Fibroblast of skin of right biceps (primary cell): ENCODE measurements at places on chromosomes 6 and 20.

GRCh38 chr6:11754625-11755271, 23.9 kb downstream of the ADTRP start:
- DNase-seq: peak; percentile 69

- DNase-seq: no peak
Observed at GRCh38 chr20:31687777-31688176, 34.9 kb downstream of the BCL2L1 start.

DNA sequence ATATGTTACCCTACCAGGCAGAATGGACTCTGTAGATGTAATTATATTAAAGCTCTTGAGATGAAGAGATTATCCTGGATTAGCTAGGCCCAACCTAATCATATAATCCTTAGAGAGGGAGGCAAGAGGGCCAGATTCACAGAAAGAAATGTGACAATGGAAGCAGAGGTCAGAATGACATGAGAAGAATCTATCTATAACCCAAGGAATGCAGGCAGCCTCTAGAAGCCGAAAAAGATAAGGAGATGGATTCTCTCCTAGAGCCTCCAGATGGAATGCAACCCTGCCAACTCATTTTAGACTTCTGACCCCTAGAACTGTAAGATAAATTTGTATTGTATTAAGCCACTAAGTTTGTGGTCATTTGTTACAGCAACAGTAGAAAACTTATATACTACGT, 12.3 kb downstream of the PXT1 start:
- peak; percentile 57 for DNase-seq

- DNase-seq: no peak
Observed at GRCh38 chr6:143731789-143732188, 54.0 kb downstream of the PHACTR2 start.

- DNase-seq: peak; percentile 100
Observed at GRCh38 chr6:44012078-44012493, 115.2 kb downstream of the MRPL14 start.

DNA sequence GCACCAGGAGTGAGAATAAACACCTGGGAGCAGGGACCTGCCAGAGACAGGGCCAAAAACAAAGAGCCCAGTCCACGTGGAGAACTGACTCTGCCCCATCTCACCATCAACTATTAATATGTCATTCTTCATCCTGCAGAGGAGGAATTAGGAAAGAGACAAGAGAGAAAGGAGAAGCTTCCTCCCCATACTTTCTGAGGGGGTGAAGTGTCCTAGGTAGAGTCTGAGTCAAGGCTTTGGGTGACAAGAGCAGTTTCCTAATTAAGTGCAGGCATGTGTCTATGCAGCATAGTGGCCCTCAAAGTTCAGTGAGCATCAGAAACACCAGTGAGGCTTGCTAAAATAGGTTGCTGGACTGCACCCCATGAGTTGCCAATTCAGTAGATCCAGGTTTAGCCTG, 40.7 kb upstream of the BMP2 start:
- no peak for DNase-seq

- DNase-seq: no peak
Observed at GRCh38 chr6:43219814-43220213, 9.5 kb downstream of the DNPH1 start.

DNA sequence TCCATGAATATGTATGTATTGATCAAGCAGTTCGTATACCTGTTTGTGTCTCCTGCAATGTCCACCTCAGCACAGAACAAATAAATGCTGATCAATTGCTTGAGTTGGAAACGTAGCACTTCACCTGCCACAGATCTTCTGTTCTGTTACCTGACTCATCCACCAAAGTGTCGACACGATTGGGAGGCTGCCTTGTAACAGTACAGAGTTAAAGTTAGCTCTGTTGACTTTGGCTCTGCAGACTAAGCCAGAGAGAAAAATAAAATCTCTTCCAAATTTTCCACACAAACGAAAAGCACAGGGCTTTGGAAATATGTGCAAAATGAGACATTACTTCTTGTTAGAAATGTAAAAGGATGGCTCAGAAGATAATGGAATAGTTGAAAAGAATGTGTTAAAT, 245.4 kb downstream of the NRN1 start:
- DNase-seq: no peak

- DNase-seq: peak; percentile 28
Observed at GRCh38 chr6:121837545-121838229, 402.2 kb downstream of the GJA1 start.

DNA sequence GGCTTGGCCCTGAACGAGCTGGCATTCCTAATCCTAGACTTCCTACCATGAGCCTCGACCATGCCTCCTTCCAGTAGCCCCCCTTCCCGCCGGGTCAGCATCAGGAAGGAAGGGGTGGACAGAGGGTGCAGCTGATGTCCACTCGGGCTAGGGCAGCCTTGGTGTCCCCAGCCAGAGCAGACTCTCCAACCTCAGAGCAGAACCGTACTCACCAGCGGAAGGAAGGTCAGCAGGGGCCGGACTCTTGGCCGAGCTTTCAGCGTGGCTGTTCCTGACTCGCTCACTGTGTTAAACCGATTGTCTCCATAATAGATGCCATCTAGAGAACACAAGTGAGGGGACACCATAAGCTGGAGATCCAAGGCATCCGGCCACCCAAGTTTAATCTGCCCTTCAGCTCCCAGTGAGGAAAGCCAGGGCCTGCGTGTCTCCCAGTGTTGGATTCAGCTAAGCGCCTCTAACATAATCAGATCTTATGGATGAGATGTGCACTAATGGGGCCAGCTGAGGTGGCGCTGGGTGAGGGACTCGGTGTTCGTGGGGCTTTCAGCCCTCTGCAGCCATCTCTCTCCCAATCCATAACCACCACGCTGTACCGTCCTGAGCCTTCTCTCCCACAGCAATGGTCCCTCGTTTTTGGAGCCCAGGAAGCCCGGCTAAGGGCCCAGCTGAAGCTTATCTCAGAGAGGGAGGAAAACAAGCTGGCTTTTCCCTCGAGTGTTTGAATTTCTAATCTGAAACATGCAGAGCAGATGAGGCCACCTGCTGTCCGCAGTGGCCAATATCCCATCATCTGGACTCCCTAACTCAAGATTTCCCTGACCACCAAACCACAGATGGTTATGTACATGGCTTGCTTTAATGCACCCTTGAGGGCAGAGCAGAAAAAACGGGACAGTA, 13.7 kb downstream of the C6orf132 start:
- DNase-seq: no peak

GRCh38 chr6:111552958-111553357, 52.7 kb downstream of the TRAF3IP2 start:
- DNase-seq: no peak

- peak; percentile 49 for DNase-seq
Observed at GRCh38 chr20:21125072-21125848, 622 bp upstream of the KIZ start.

DNA sequence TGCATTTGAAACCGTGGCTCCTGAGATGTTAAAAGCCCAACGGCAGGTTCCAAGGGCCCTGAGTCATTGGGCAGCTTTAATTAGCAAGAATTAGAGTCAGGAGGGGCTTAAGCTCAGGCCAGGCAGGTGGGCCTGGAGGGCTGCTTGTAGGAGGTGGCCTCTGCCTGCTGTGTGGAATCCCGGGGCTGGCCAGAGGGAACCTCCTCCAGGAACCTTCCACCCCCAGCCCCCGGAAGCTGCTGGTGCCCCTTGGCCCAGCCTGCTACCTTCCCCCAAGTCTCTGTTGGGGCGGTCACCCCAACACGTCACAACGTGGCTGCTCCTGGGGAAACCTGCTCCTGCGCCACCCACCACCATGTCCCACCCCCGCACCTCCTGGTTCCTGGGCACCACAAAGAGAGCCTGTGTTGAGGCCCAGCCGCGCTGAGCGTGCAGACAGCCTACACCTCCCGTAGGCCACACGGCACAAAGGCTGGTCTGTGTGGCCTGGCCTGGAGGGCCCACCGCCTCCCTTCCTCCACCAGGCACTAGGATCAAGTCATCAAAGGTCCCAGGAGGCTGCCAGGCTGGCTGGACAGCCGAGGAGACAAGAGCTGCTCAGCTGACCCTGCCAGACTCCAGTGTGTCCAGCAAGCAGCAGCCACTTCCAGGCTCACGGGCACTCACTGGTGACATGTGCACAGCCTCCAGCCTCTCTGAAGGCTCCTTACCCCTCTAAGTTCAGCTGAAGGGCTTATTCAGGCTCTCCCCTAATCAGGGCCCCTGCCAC, 86.3 kb downstream of the SNX5 start:
- no peak for DNase-seq

- peak; percentile 14 for DNase-seq
Observed at GRCh38 chr6:39929733-39930461, 4.4 kb downstream of the MOCS1 start.

DNA sequence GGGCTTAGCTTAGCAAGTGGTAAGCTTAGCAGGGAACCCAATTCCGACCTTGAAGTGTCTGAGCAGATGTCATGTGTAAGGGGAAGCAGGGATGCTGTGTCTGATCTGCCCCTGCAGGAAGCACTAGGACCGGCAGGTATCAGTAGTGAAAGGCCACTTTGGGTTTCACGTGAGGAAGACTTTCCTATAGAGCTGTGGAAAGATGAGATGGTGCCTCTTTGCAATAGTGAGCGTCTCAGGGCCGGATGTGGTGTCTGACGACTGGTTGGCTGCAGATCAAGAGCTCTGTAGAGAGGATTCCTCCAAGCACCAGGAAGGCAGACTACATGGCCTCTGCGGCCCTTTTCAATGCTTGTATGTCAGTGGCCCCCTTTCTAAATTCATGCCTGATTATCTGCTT, 98.3 kb downstream of the TIAM2 start:
- peak; percentile 43 for DNase-seq

DNA sequence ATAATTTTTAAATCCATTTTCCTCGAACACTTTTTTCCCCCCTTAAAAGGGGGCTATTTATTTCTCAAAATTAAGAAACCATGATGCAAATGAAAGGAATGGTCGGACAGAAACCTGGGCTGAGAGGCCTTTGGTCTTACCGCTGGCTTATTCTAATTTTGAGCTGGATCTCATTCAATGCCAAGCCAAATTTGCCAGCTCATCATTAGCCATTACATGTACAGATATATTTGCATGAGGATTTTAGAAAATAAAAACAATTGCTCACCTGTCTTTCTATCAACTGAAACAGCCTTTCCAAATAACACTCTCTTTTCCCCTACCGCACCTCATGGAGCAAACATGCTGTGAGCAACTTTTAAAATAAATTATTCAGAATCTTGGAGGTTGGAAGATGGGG, 219.5 kb upstream of the DTNBP1 start:
- no peak for DNase-seq

DNA sequence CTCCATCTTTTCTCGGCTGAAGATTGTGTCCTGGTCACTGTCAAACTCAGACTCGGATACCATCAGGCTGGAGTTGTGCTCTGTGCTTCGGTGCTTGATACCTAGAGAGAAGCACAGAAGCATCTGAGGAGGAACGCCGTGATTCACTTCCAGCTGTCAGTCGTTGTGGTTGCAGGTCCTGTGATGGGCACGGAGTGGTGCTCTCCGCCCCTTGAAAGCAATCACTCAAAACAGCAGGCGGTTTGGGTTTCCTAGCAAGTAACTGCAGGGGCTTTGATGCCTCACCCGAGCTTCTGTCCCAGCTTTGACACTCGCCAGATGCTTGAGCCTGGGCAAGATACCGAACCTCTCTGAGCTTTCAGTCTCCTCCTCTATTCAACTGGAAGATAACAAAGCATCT, 52.5 kb downstream of the ALDH5A1 start:
- no peak for DNase-seq

DNA sequence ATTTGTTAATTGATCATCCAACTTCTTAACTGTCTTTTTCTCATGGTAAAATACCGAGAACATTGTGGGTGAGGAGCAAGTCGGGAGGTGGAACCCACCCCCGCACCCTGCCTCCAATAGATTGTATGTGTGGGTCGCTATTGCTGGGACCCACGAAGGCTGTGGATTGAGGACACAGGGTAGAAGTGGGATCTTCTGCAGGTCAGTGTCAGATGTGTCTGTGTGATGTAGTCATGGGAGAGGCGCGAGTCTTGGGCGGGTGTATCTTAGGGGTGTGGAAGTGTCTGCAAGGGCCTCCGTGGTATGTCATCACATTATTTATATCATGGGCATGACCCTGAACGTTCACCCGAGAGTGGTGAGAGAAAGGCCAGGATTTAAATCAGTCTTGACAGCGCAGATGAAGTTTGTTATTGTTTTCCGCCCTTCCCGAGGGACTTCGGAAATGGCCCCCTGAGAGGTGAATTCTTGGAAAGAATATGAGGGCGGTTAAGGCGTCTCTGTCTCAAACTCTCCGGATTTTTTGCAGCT, 472 bp upstream of the PAQR8 start:
- no peak for DNase-seq

GRCh38 chr6:156801712-156802111, 24.5 kb downstream of the ARID1B start:
- no peak for DNase-seq

GRCh38 chr6:155270561-155271091, 6.8 kb downstream of the CLDN20 start:
- DNase-seq: no peak

- peak; percentile 55 for DNase-seq
Observed at GRCh38 chr20:36808317-36809257, 35.0 kb upstream of the DSN1 start.

GRCh38 chr6:7106752-7107577, 796 bp upstream of the RREB1 start:
- DNase-seq: peak; percentile 53

DNA sequence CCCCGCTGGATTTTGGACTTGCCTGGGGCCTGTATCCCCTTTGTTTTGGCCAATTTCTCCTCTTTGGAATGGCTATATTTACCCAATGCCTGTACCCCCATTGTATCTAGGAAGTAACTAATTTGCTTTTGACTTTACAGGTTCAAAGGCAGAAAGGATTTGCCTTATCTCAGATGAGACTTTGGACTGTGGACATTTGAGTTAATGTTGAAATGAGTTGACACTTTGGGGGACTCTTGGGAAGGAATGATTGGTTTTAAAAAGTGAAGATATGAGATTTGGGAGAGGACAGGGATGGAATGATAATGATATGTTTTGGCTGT, 1220.3 kb upstream of the CITED2 start:
- DNase-seq: no peak

GRCh38 chr6:33147807-33148666, 44.2 kb downstream of the COL11A2 start:
- peak; percentile 48 for DNase-seq

DNA sequence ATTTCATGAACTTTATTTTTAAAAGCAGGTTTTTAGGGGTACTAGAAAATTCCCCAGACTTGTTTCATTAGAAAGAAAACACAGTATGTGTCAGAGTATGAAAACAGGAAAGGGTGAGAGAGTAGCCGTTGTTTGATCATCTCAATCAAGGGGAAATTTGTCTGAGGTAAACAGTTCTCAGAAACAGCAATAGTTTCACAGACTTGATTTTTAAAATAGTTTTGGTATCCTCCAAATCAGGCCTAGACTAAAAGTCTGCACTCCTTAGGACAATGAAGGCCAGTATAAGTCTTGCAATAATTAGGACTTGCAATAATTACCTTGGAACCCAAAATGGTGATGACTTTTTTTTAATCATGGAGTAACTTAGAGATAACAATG, 176.6 kb upstream of the TAB2 start:
- DNase-seq: no peak
